ENCODE measurements at places on chromosomes 16 and 17.

DNA sequence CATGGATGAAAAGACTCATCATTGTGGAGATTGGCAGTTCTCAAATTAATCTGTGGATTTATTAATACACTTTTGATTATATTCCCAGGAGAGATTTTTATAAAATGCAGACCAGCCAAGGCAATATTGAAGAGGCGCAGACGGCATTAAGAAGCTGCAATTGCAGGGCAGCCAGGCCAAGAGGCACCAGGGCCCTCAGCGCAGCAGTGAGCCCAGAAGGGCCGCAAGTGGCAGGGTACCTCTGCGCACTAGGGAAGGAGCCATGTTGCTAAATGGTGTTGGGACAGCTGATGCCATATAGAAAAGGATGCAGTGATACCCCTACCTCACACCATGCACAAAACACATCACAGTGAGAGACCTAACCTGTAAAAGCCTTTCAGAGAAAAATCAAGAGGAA is 36.6 kb upstream of the CHMP6 start:
- no peak for DNase-seq

DNA sequence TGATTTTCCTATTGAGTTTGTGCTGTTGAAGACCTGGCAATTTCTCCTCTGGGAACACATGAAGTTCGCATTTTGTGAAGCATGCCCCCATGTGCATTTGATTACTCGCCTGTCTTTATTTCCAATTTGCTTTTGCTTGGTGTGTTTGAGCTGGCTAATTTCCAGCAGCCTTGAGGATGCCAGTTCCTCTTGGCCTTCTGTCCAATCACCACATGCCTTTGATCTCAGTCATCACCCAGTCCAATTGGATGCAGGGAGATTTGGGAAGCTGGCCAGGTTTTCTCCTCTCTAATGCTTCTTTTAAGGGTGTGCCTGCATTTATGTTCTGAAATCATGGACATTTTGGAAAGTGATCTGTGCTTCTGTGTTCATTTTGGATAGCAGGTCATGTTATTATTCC is 3.8 kb upstream of the TMEM100 start:
- DNase-seq = peak; percentile 82

GRCh38 chr17:58969156-58969555 is 137.5 kb downstream of the TRIM37 start:
- no peak for DNase-seq

GRCh38 chr16:30377050-30377811 is 2.6 kb downstream of the MYL11 start:
- no peak for DNase-seq

- DNase-seq = no peak
Observed at GRCh38 chr16:57471852-57472664, 9.6 kb downstream of the POLR2C start.

DNA sequence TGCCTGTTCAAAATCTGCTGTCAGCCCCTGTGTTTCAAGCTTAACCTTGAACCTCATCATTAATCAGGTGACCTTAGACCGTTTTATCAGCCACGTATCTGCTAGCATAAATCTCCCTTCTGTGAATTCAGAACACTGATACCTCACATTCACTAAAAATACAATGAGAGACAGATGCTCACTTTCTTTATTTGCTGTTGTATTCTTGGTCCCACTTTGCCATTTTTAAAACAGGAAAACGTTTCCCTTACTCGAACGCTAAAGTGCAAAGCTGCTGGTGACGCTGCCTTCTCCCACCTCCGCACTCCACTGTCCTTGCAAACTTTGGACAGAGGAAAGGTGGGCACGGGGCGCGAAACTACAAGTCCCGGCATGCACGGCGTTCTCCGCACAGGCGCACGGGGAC is 220 bp upstream of the ARHGAP44 start:
- DNase-seq = no peak

- DNase-seq = no peak
Observed at GRCh38 chr17:61444831-61445230, 7.4 kb upstream of the TBX4 start.

GRCh38 chr16:6698548-6698947 is 634.1 kb upstream of the RBFOX1 start:
- DNase-seq = no peak
